Activated CD8-positive, alpha-beta memory T cell treated with anti-CD3 and anti-CD28 coated beads for 1 hour (primary cell): ENCODE measurements at places on chromosomes 3 and 15.

GRCh38 chr3:132573797-132574211, 23.3 kb upstream of the ACKR4 start:
- no peak for DNase-seq

DNA sequence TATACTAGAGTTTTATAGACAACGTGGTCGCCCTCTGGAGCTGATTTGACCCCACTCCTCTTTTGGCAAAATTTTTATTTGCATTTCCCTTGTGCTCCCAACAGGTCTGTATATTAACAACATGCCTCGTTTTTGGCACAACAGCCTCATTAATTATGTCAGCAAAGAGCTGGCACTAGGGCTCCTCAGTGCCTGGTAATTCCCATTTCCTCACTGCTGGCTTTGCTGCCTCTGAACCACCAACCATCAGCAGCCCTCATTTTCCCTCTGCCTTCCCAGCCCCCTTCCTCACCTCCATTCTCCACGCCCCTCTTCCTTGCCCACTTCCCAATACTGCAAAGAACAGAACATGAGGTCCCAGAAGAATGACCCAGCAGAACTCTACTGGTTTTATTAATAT, 204.8 kb downstream of the ABHD5 start:
- no peak for DNase-seq

DNA sequence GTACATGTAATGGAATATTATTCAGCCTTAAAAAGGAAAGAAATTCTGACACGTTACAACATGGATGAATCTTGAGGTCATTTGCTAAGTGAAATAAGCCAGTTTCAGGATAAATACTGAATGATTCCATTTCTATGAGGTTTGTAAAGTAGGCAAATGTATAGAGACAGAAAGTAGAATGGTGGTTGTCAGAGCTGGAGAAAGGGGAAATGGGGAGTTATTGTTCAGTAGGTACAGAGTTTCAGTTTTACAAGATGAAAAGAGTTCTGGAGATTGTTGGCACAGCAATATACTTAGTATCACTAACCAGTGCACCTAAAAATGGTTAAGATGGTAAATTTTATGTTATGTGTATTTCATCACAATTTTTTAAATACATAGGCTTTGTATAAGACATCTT, 60.6 kb downstream of the USP8 start:
- no peak for DNase-seq

DNA sequence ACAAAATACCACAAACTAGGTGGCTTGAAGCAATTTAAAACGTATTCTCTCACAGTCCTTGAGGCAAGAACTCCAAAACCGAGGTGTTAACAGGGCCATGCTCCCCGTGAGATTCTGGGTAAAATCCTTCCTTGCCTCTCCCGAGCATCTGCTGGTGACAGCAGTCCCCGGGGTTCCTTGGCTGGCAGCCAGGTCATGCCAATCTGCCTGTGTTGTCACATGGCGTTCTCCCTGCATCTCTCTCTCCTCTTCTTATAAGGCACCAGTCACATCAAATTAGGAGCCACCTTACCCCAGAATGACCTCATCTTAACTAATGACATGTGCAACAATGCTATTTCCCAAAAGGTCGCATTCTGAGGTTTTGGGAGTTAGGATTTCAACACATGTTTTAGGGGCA, 26.3 kb upstream of the LRRN1 start:
- DNase-seq, result no peak

DNA sequence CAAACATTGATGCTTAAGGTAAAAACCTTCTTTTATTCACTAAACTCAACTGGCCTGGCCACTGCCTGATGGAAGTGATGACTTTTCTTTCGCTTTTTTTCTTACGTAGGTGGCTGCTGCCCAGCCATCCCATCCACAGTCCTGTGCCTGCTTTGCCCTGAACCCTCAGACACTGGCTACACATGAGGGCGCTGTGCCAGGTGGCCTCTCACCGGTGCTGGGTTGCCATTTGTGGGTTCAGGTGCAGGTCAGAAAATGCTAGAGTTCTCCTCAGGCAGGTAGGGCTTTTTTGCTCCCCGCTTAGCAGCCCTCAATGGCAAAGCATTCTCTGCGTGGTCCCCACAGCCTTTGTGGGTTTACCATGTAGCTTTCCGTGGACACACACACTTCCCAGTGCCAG, 88.3 kb upstream of the PRR23E start:
- DNase-seq, result no peak
